ENCODE measurements at places on chromosomes 16 and 17.

DNA sequence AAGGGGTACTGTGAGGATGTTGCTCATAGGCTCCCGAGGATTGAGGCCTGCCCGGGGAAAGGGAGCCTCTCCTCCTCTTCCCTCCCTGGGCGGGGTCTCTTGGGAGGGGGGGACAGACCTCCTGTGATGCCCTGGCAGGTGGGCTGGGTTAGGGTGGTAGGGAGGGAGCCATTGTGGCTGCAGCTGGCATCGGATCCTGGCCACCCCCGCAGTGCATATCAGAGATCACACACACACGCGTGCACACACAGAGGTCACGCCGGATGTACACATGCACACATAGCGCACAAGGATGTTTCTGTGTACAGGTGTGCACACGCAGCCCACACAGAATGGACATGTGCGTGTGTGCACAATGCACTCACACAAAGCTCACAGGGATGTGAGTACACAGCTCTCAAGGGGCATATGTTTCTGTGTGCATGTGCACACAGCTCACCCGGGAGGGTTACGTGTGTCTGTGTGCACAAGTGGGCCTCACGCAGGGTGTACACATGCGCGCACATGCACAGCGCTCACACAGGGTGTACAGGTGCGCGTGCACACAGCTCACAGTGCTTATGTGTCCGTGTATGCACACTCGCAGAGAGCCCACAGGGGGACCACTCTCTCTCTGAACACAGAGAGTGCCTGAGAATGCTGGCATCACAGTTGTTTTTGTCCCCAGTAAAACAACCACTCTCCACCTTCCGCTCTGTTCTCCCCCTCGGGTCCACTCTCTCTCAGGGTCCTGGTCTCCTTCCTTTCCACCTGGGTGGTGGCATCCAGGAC lies 2.4 kb downstream of the GJD3 start:
- no peak for DNase-seq

DNA sequence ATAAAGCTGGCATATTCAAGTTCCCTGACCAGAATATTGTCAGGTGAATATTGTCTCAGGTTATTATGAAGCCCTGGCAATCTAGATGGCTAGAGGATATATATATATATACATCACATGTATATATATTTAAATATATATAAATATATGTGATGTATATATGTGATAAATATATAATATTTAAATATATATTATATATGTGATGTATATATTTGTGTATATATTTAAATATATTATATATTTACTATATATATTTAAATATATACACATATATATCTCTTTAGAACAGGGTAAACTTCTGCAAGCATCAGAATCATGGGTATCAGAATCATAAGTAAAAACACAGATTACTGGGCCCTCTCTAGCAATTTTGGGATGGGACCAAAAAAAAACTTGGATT lies 112.6 kb downstream of the CDH8 start:
- DNase-seq: no peak

- DNase-seq: peak; percentile 47
Observed at GRCh38 chr17:42819939-42820535, 4.0 kb downstream of the BECN1 start.

DNA sequence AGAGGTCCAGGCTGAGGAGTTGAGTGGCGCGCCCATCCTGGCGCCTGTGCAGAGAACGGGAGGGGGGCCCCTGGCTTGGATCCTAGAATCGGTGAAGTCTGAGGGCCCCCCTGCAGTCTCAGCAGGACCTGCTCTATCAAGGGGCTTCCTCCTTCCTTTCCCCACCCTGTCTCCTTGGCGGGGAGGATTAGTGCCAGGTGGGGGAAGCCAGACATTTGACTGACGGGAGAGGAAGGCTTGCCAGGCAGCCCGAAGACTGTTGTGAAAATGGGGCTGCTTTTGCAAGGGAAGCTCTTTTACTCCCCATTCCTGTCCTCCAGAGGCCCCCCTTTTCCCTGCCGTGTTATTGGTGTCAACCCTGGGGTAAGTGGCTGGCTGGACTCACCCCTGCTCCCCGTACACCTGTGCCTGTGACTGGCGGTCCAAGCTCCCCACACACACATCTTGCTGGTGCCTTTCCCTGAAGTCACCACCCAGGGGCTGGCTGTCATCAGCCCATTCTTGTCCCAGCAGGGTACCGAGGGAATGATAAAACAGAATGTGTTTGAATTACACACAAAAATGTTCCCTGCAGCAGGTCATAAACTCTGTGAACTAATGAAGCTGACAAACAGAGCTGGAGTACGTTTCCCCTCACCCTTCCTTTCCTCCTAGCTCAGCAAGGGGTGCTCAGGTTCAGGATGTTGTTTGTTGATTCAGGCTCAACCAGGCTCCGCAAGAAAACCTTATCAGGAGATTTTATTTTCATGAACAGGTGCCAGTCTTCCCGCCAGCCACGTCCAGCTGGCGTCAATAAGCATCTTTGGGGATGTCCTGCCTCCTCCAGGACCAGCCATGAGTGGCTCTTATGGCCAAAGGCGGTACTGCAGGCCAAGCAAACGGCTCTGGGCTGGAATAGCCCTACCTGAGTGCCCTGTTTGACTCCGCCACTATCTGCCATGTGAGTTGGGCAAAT lies 4.4 kb upstream of the ARMC7 start:
- no peak for DNase-seq

- DNase-seq: peak; percentile 46
Observed at GRCh38 chr17:35022536-35023063, 40.9 kb downstream of the RFFL start.

DNA sequence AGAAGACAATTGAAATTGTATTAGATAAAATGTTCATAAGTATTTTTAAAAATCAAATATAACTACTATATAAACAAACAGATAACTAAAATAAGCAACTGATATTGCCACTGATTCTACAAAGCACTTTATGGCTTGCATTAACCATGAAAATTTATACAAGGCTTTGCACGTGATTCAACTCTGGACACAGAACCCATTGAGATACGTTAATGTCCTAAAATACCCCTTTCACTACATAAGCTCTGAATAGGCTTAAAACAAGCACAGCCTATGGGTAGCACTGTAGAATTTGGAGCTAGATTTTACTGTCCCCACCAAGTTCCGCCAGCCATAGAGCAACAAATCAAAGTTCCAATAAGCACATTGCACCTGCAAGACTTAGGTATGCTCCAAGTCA lies 4.5 kb downstream of the ZNF652 start:
- DNase-seq: no peak

- no peak for DNase-seq
Observed at GRCh38 chr17:39486242-39486641, 25.0 kb downstream of the CDK12 start.

- no peak for DNase-seq
Observed at GRCh38 chr16:52773026-52773425, 226.1 kb upstream of the TOX3 start.

DNA sequence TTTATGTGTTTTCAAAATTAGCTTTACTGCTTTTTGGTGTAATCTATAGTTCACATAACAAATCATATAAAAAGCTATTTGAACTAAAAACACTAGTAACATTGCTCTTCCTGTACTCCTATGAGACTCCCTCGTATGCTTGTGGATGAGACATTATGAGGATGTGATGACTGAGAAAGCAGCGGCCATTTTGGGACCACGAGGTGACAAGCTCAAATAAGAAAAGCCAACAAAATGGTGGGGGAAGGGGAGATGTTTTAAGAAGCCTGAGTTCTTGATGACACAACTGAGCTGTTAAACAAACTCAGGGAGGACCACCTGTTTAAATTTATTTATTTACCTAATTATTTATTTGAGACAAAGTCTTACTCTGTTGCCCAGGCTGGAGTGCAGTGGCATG lies 4.5 kb downstream of the CCL18 start:
- DNase-seq: no peak

DNA sequence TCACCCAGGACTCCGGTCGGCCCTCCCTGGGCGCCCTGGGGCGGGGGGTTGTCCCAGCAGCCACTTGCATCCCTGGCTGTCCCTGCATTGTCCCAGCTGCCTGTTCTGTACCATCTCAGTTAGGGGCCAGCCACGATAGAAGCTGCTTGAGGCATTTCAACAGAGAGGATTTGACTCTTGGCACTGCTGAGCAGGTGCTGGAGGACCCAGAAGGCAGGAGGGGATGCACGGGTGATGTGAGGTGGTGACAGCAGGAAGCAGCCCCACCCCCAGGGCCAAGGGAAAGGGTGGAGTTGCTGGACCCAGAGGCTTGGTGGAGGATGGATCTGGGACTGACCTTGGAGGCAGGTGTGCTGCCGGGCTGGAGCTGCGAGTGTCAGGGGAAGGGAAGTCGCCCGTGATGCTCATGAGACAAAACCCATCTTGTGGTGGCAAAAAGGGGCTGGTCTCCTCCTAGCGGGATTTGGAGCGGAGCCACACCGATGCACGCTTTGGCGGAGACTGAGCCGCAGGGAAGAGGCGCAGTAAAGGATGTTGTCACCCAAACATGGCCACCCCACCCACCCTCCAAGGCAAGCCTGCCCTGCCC lies 188.0 kb upstream of the GSE1 start:
- DNase-seq: peak; percentile 1

DNA sequence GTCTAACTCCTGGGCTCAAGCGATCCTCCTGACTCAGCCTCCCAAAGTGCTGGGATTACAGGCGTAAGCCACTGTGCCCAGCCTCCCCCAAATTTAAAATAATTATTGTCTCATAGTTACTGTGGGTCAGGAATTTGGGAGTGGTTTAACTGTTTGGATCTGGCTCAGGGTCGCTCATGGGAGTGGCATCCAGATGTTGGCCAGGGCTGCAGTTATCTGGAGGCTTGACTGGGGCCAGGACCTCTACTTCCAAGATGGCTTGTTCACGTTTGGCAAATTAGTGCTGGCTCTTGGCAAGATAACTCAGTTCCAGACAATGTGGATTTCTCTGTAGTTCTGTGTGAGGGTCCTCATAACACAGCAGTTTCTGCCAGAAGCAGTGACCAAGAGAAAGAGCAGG lies 8.0 kb downstream of the TEN1 start:
- no peak for DNase-seq

GRCh38 chr17:45035848-45036247 lies 15.6 kb downstream of the DCAKD start:
- DNase-seq: no peak

DNA sequence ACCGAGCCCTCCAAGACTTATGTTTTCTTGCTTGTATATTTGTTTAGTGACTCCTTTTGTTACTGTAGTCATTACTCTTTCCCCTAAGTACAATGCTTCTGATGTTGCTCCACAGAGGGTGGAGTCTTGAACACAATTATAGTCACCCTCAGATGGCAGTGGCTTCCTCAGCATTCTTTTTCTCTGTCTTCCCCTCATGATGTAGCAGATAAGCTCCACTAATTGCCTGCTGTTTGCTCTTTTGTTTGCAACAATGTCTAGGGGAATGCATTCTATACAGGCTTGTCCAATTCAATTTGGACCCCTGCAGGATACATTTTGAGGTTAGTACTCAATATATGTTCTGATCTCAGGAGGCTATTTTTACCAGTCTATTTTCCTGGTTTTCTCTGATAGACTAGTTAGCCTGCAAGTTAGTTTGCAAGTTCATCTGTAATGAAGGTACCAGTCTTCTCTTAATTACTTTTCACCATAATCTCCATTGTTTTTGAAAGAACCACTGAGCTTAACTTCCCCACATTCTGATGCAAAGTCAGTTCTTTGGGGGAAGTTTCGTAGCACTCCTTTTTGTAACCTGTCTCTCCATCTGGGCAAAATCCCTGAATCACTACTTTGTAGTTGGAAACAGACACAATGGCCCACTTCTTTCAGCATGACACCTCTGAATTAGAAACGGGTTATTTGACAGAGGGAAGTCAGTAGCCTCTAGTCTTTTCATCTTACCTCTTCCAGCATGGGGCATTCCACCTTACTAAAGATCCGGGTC lies 1509.2 kb downstream of the CDH11 start:
- no peak for DNase-seq

DNA sequence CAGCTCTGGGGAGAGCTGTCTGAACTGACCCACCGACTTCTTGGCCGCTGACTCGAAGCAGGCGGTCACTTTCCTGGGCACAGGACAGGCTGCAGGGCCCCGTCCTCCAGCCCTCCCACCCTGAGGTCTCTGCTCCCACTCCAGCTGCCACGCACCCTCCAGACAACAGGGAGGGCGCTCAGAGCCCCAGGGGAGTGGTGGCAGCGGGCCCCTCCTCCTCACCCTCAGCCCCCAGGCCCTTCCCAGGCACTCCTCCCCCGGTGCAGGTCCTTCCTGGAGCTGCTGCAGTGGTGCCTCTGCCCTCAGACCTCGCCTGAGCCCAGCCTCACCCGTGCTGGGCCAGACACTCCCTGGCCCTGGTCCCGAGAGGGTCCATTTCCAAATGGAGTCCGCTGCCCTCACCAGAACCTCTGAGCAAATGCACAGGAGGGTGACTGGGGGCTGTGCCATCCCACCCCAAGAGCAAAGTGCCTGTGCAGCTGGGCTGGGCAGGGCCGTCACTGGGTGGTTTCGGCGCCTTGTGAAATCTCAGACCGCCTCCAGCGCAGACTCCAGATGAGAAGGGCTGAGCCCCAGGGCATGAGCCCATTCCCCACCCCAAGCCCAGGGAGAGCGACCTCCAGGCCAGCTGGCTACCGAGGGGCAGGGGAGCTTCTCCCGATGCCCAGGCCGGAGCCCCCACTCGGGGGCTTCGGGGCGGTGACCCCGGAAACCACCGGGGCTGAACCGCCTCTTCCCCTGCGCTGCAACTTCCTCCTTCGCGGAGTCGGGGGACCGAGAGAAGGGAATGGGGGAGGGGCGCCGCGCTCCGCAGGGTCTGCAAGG lies 717 bp downstream of the CYBA start:
- DNase-seq: no peak

- DNase-seq: no peak
Observed at GRCh38 chr16:20397468-20398074, 7.0 kb downstream of the PDILT start.

- no peak for DNase-seq
Observed at GRCh38 chr17:36931096-36931696, 6.1 kb upstream of the LHX1 start.

DNA sequence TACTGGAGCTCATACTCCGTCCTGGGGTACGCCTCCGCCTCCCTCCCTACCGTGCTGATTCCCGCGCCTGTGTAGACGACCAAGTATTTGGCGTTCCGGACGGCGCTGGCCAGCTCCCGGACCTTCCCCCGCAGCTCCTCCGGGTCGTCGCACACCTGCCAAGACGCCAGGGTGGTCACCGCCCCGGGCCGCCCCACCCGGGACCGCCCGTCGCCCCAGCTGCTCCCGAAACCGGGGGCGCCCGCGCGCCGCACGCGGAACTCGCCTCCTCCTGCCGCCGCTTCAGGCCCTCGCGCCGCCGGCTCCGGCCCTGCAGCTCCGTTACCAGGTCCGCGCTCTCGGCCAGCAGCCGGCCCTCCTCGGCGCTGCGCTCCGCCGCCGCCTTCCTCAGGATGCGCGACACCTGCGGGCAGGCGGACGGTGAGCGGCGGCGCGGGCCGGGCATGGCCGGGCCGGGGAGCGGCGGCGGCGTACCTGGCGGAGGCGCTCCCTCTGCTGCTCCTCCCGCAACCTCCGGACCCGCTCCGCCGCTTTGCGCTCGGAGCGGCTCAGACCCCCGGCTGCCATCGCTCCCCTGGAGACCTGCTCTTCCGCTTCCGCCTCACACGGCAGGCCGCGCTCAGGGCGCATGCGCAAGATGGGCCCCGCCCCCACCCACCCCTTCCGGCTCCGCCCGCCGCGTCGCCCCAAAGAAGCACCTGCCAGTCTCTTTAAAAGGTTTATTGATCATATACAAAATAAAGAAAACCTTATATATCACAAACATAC lies at the start of gene SIRT7:
TSS of gene SIRT7 (minus strand) at position 612 of the 768 bp plus-strand sequence. CDS start at position 567, 45 bp downstream.
- peak; percentile 70 for DNase-seq

All from T-helper 17 cell (primary cell).